ENCODE measurements at places on chromosomes 6 and 20. TPM values are rescaled to one million over a fixed set of nuclear protein-coding genes. Genes with fewer than 3 reads are reported as not detected.

SLC35F1 gene
- total RNA-seq = not detected

CST3 gene
- total RNA-seq = 1.8 TPM

RNF39 gene
- total RNA-seq = not detected

SLC17A2 gene
- not detected for total RNA-seq

MYO6 gene
- total RNA-seq = 0.41 TPM

CST5 gene
- total RNA-seq = not detected

SLC16A10 gene
- 1.3 TPM for total RNA-seq

CRISP3 gene
- not detected for total RNA-seq

C4B gene
- total RNA-seq = 4.6 TPM

SPO11 gene
- total RNA-seq = not detected

TMC2 gene
- not detected for total RNA-seq

HLA-F gene
- 293 TPM for total RNA-seq

BMP2 gene
- not detected for total RNA-seq

IL17A gene
- total RNA-seq = not detected

PTGIS gene
- 23.7 TPM for total RNA-seq

ELOVL2 gene
- total RNA-seq = not detected

MC3R gene
- not detected for total RNA-seq

RXRB gene
- 41.9 TPM for total RNA-seq

PTCRA gene
- not detected for total RNA-seq

GABRR1 gene
- total RNA-seq = not detected
